Osteoblast (primary cell): ENCODE measurements at places on chromosomes 6 and 20. TPM values are rescaled to one million over a fixed set of nuclear protein-coding genes. Genes with fewer than 3 reads are reported as not detected.

DNA sequence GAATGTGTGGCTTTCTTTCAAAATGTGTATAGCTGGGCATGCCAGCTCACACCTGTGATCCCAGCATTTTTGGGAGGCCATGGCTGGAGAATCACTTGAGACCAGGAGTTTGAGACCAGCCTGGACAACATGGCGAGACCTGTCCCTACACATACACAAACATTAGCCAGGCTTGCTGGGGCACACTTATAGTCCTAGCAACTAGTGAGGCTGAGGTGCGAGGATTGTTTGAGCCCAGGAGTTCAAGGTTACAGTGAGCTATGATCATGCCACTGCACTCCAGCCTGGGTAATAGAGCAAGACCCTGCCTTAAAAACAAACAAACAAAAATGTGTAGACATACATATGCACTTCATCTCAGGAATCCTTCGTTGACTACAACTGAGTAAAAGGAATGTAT is 31.1 kb upstream of the PLEKHG1 start:
- H3K4me1 ChIP-seq, result no peaks in the 10 kb centered on the region
- no peak overlapping the region for H3K4me3 ChIP-seq
- H3K27me3 ChIP-seq, result peaks cover 7% of the 10 kb centered on the region
- H3K36me3 ChIP-seq, result no peaks in the 10 kb centered on the region
- H3K27ac ChIP-seq, result no peak overlapping the region
- DNase-seq, result no peak

DNA sequence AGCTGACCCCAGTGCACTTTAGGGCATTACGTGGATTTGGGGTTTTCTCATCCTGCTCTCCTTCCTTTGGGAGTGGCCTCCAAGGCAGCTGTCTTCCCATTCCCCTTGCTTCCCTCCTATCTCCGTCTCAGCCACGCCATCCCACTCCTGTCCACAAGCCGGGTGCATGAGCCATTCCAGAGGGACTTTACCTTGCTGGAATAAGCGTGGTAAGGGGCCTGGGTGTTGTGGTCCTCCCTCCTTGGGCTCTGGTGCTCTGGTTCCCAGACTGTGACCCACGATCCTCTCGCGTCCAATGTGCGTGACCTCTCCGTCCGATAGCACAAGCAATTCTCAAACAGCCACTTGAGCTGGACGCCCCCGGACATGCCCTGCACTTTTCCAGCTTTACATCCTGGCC is 60.6 kb upstream of the NKX2-2 start:
- no peaks in the 10 kb centered on the region for H3K4me1 ChIP-seq
- no peak for DNase-seq
- H3K4me3 ChIP-seq, result no peak overlapping the region
- H3K27ac ChIP-seq, result no peak overlapping the region
- H3K36me3 ChIP-seq, result no peaks in the 10 kb centered on the region

DNA sequence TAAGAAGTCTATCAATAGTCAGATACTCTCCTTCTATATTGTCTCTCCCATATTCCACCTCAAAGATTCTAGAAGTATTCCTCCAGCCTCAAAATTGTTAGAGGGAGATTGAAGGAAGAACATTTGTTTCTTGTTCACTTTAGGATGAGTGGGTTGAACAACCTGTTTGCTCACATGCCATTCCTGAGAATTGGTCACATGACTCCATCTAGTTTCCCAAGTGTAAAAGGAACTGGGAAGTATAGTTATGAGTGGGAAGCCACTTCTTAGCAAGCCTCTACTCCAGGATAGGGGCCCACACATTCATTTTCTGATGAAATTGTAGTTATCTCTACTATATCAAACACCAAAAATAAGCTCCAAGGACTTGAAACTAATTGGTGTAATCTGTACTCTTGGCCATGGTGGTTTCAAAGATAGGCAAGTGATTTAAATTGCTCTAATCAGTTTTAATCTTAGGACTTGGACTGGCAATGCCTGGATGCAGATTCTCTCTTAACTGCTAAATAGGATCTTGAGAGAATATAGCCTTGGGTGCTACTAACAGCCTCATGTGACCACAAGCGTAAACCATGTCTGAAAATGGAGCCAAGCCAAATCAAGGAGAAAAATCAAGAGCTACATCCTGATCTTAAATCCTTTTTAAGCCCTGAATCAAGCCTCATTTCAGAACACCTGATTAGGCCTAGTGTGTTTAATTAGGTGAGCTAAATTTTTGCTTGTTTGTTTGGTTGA is 758.7 kb upstream of the MAN1A1 start:
- no peaks in the 10 kb centered on the region for H3K36me3 ChIP-seq
- DNase-seq, result peak; percentile 17
- H3K27ac ChIP-seq, result no peak overlapping the region
- no peak overlapping the region for H3K4me3 ChIP-seq
- no peaks in the 10 kb centered on the region for H3K27me3 ChIP-seq

DNA sequence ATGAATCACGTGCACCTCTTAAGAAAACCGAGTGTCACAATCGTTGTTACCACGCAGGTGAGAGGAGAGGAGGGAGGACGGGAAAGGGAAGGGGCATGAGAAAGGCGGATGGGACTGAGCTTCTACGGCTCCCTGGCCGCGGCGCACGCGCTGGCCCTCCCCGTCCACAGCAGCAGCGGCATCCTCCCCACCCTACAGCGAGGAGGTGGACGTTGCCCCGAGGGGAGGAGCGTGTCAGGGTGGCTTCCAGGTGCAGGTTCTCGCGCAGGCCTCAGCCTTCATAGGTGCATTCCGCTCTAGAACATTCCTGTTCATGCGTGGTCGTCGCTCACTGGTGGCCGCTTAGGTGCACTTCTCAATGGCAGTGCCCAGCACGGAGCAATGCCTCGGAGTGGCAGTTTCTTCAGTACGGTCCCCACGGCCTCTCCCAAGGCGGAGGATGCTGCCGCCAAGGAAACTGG is 29.7 kb upstream of the AFDN start:
- H3K4me1 ChIP-seq, result no peaks in the 10 kb centered on the region
- H3K27ac ChIP-seq, result no peak overlapping the region

GRCh38 chr6:39927159-39927558 is 7.1 kb downstream of the MOCS1 start:
- H3K27me3 ChIP-seq, result no peaks in the 10 kb centered on the region
- H3K4me3 ChIP-seq, result no peak overlapping the region
- H3K27ac ChIP-seq, result no peak overlapping the region

DNA sequence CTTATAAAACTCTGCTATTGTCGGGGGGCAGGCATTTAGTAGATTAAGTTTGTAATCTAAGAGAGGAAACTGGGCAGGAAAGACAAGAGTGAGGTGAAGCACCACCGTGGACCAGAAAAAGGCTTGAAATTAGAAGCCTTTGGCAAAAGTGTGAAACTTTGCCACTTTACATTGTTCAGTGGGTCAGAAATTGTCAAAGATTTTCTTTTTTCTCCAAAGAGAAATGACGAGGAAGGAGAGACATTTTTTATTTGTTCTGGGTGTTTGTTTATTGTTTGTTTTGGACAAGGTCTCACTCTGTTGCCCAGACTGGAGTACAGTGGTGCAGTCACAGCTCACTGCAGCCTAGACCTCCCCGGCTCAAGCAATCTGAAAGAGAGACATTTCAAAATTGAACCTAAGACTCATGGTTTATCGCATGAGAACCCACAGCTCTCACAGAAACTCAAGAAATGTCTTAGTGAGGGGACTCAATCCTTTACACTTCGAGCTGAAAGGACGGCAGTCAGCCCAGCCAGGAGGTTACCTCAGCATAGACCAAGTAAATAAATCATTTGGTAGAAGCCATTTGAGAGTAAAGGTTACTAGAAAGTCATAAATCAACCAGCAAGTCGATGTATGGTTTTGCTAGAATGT is 262.8 kb upstream of the TAB2 start:
- H3K27me3 ChIP-seq, result no peaks in the 10 kb centered on the region
- H3K4me1 ChIP-seq, result peaks cover 8% of the 10 kb centered on the region
- no peaks in the 10 kb centered on the region for H3K36me3 ChIP-seq
- no peak for DNase-seq

GRCh38 chr6:154395878-154396277 is 39.3 kb upstream of the IPCEF1 start:
- no peak overlapping the region for H3K27ac ChIP-seq

DNA sequence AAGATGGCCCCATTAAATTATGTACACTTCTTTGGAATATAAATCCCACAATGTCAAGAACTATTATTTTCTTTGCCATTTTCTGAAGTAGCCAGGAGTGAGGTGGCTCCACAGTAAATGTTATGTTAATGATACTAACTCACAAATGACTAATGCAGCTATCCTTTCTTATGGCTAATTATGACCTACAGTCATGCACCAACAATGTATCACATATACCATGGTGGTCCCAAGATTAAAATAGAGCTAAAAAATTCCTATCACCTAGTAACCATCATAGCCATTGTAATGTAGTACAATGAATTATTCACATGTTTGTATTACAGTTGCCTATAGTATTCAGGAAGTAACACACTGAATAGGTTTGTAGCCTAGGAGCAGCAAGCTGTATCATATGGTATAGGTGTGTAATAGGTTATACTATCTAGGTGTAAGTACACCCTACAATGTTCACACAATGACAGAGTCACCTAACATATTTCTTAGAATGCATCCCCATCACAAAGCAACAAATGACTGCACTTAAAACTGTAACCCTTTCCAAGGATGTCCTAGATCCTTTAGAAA is 15.3 kb downstream of the ECHDC1 start:
- H3K4me1 ChIP-seq, result peaks cover 16% of the 10 kb centered on the region
- H3K4me3 ChIP-seq, result no peak overlapping the region
- no peak for DNase-seq

DNA sequence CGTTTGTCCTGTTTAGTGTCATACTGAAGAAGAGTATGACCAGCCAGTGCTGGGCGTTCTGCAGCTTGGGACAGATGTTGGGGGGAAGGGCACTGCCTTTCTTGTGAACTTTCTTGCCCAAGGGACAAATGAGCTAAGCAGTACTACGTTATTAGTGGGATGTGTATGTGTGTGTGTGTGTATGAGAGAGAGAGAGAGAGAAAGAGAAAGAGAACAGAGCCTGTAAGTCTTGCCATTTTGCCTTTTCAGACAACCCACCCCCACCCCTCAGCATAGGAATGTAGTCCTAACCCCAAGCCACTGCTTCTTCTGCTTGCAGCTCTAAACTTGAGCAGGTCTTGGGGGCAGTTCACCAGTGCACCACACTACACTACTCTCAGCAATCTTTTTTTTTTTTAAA is 45.5 kb downstream of the E2F3 start:
- H3K4me1 ChIP-seq, result peaks cover 5% of the 10 kb centered on the region
- H3K27me3 ChIP-seq, result no peaks in the 10 kb centered on the region
- H3K4me3 ChIP-seq, result no peak overlapping the region
- DNase-seq, result no peak

- no peaks in the 10 kb centered on the region for H3K36me3 ChIP-seq
- no peak within 1 kb of the TSS for H3K27ac ChIP-seq
- H3K4me3 ChIP-seq, result peak within 1 kb of the TSS; percentile 72
- no peaks in the 10 kb centered on the region for H3K27me3 ChIP-seq
Measured at GRCh38 chr6:125153391-125154117, at the start of gene TPD52L1. Gene TPD52L1, plus strand, starts transcription at chr6:125153773. Its CDS starts 179 bp downstream, at chr6:125153952.

DNA sequence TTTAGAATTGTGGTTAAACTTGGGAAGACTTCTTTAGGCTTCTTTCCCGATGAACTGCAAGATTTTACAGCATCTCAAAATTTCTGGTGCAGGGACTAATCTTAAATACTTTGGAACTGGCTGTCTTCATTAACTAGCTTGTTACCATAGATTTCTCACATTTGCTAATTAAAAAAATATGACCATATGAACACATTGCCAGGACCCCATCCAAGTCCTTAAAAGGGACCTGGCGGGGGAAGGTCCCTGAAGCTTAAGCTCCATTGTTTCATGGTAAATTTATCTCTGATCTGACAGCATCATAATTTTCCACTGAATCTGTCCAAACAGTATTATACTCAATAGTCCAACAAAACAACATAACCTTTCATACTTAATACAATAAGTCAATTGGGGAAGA is 517.8 kb upstream of the FLRT3 start:
- no peak for DNase-seq
- no peaks in the 10 kb centered on the region for H3K36me3 ChIP-seq
- H3K27ac ChIP-seq, result no peak overlapping the region
- H3K27me3 ChIP-seq, result no peaks in the 10 kb centered on the region
- H3K4me3 ChIP-seq, result no peak overlapping the region
- H3K4me1 ChIP-seq, result no peaks in the 10 kb centered on the region

- no peak for DNase-seq
- no peaks in the 10 kb centered on the region for H3K36me3 ChIP-seq
- no peaks in the 10 kb centered on the region for H3K27me3 ChIP-seq
- no peak overlapping the region for H3K4me3 ChIP-seq
- peaks cover 7% of the 10 kb centered on the region for H3K4me1 ChIP-seq
- H3K27ac ChIP-seq, result no peak overlapping the region
Measured at GRCh38 chr20:9081423-9081966, 12.6 kb downstream of the PLCB4 start.

DNA sequence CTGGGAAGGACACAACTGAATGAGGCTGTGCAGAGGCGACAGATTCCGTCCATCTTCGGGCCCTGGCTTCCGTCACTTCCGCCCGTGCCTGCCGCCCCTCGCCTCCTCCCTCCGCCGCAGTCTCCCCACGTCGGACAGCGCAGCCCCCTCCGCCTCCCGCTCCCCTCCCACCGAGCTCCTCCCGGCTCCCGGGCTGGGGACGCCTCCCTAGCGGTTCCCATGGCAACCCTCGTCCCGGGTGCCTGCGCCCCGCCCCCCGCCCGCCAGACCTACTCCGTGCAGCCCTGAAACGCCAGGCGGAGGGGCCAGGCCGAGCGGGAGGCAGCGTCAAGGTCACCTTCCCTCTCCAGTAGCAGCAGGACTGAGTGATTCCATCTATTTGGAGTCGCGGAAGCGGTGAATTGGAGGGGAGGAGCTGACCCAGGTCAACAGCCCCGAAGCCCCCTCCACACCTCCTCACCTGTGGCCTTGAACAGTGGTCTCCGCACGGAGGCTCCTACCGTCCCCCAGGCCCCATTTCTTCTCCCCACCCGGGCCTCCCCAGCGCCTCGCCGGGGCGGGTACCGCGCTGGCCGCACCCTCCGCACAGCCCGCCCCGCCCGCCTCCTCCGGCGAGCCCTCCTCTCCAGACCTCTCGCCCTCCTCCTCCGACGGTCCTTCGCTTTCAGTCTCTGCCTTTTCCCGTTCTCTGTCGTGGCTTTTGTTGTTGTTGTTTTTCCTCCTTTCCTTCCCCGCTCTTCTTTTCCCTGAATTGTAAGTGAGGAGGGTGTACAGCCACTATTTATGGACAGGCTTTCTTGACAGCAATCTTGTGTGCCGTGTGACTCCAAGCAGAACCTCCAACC is 951 bp downstream of the NRSN2 start:
- peak overlapping the region; percentile 86 for H3K4me3 ChIP-seq
- peaks cover 23% of the 10 kb centered on the region for H3K36me3 ChIP-seq
- peak overlapping the region; percentile 69 for H3K27ac ChIP-seq
- peak; percentile 99 for DNase-seq
- no peaks in the 10 kb centered on the region for H3K27me3 ChIP-seq

- no peak overlapping the region for H3K4me3 ChIP-seq
- no peaks in the 10 kb centered on the region for H3K36me3 ChIP-seq
- peaks cover 11% of the 10 kb centered on the region for H3K27me3 ChIP-seq
- H3K27ac ChIP-seq, result no peak overlapping the region
Measured at GRCh38 chr6:112372226-112372806, 25.2 kb downstream of the RFPL4B start.

EDN1 gene
- 0.88 and 1.4 TPM in 2 replicates for total RNA-seq

MDN1 gene
- 21.2 and 21.4 TPM in 2 replicates for total RNA-seq

FABP7 gene
- not detected in 2 replicates for total RNA-seq

CST4 gene
- total RNA-seq, result not detected in 2 replicates

TRIM15 gene
- total RNA-seq, result not detected in 2 replicates

FAM217B gene
- total RNA-seq, result 5.8 and 5.9 TPM in 2 replicates

PHACTR1 gene
- total RNA-seq, result 0.36 and 1.2 TPM in 2 replicates

ZSCAN16 gene
- total RNA-seq, result 3.3 and 4.1 TPM in 2 replicates

MEI4 gene
- total RNA-seq, result not detected in 2 replicates

SOX18 gene
- under 0.01 TPM in 2 replicates for total RNA-seq

VAPB gene
- total RNA-seq, result 12.4 and 14.5 TPM in 2 replicates

PHACTR2 gene
- 71.7 and 76.9 TPM in 2 replicates for total RNA-seq

GSTA2 gene
- total RNA-seq, result not detected in 2 replicates
